ENCODE measurements at places on chromosomes 2 and 18.

- peak; percentile 46 for DNase-seq
These were observed 1019.5 kb upstream of the LRRTM1 start for GRCh38 chr2:81324046-81324445.

- DNase-seq = no peak
These were observed 1367.7 kb upstream of the CELF4 start for GRCh38 chr18:38933322-38933721.

DNA sequence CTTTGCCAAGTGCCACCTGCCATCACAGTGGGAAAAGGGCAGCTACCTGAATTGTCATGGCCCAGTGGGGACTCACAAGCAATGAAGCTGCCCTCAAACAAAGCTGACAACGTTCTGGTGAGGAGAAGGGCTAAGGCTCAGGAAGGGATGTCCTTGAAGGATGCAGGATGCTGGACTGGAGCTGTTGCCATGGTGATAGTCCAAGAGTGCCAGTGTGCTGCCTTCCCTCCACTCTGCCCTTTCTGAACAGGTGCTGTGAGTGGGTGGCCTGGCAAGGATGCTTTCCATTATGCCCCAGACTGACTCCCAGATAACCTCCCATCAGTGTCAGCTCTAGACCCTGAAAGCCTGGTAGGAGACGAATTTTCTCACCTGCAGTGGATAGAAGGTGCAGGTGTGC, 137.8 kb upstream of the GYPC start:
- no peak for DNase-seq

- DNase-seq = no peak
These were observed 27.8 kb upstream of the KCNF1 start for GRCh38 chr2:10883801-10884478.

DNA sequence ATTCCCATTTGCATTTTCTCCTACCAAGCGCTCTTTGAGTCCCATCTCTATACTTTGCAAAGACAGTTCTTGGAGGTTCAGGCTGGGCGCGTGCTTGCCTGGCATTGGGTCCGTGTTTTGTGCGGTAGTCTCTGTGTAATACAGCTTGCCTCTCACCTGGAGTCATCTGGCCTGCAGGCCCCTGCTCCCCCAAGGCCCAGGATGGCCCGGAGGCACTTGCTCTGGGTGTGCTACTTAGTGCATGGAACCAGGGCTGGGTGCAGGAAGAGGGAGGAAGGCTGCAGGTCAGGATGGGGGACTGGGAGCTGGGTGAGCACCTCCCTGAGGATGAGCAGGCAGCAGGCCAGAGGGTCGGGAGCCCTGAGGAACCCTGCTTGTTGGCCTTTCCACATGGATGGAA, 220.9 kb downstream of the LDLRAD4 start:
- no peak for DNase-seq

DNA sequence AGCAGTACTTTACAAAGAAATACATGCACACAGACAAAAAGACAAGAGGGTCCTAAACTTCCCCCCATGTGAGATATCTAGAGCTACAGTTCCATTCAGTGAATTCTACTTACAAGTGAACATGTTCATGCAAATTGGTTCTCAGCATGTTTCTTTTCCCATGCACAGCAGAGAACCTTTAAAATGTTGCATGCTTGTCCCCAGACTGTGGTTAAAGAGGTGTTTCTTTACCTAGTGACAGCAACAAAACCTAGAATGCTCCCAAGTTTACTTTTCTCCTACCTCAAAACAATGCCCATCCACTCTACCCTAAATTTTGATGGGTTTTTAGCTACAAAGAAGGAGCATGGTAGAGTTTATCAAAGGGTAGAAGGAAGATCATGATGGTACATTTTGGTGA, 43.7 kb downstream of the FN1 start:
- DNase-seq = no peak

GRCh38 chr2:101469863-101470262, 5.0 kb downstream of the RFX8 start:
- DNase-seq = no peak

GRCh38 chr2:160387558-160388262, 105.9 kb downstream of the RBMS1 start:
- DNase-seq = no peak

DNA sequence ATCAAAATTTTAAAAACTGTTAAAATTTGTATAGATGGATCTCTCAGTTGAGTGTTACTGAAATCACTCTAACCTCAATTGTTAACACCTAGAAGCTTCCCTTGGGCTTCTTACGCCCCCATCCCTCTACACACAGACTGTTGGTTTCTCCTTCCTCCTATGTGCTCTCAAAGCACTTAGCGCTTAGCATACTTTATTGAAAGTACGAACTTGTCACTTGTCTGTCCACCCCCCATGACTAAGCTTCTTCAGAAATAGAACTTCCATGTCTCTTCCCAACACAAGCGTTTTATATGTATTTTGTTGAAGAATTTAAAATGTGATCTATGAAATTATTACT, 441 bp downstream of the MPHOSPH10 start:
- no peak for DNase-seq

DNA sequence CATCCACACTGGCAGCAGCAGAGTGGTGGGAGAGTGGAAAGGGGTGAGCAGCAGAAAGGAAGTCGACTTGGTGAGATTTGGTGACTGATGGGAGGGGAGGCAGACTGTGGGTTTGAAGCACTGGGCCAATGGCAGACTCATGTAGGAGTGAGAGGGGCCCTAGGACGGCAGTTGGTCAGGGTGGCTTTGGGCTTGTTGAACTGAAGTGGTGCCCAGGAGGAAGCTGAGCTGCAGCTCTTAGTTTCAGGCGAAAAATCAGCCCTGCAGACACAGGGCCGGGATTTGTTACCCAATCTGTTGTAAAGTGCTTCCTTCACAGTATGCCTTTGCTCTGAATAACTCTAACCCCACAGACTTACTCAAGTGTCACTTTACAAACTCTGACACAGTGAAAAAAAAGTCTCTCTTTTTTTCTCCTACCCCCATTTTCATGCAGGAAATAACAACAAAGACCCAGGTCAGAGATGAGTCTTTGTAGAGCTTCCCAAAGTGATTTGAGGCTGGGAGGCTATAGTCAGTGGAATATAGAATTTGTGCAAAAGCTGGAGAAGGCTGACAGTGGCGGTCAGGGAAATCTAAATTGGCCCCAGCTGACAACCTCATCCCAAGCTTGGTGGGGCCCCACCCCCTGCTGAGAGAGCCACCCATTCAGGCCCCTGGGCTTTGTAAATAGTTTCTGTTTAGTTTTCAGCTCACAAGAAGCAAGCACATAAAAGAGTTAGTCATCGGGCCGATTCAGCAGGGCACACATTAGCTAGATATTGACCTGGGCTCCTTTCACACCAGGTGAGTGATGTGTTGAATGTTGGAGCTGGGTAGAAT, 226.9 kb downstream of the VAPA start:
- no peak for DNase-seq

DNA sequence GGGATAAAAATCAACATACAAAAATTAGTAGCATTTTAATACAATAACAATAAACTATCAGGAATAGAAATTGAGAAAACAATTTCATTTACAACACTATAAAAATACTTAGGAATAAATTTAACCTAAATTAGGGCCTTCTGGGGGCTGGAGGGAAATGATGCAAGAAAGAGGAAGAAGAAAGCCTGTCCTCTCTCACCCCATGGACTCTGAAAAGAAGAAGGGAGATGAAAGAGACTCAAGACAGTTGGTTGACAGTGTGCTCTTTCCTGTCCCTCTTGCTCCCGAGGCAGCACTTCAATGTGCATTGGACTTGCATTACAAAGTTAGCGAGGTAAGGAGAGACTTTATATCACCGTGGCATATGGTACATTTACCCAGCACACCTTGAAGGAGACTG, 88.5 kb downstream of the VAPA start:
- DNase-seq = no peak

GRCh38 chr18:76457957-76458356, 37.1 kb downstream of the ZNF516 start:
- DNase-seq = no peak

- DNase-seq = no peak
These were observed 47.8 kb downstream of the TGFA start for GRCh38 chr2:70505613-70506391.

DNA sequence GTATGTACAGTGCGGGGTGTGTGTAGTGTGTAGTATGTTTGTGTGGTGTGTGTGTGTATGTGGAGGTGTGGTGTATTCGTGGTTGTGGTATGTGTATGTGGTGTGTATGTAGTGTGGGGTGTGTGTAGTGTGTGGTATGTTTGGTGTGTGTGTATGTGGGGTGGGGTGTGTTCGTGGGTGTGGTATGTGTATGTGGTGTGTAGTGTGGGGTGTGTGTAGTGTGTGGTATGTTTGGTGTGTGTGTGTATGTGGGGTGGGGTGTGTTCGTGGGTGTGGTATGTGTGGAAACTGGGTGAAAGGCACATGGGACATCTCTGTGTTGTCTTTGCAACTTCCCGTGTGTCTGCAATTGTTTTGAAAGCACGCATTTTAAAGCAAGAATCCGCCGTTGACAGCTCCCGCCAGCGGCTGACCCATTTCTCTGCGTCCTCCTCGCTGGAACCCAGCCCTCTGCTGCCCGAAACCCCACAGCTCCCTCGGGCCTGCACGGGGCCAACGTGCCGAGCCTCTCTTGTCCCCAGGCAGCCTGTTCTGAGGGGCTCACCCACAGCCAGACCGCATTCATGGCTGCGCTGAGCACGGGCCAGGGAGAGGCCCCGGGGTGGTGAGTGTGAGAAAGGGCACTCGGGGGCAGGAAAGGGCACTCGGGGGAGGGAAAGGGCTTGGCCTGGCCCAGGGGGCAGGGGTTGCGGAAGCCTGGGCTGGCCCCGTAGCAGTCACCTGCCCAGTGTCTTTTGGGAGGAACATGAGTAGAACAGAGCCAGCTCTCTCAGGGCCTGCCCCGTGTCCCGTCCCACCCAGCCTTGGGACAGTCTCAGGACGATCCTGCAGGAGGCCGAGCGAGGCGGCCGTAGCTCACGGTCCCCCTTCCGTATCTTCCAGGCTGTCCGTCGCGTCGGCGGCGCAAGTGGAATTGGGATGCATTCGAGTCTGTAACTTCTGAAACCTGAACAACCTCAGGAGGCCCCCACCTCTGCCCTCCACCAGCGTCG, 61.4 kb downstream of the TWIST2 start:
- no peak for DNase-seq

DNA sequence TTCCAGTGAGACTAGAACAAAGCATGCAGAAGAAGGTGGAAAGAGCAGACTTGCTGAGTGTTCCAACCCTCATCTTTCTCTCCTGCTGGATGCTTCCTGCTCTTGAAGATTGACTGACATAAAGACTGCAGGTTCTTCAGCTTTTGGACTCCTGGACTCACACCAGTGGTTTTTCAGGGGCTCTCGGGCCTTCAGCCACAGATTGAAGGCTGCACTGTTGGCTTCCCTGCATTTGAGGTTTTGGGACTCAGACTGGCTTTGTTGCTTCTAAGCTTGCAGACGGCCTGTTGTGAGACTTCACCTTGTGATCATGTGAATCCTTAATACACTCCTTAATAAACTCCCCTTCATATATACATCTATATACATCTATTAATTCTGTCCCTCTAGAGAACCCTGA, 20.4 kb downstream of the VRK2 start:
- DNase-seq = no peak

DNA sequence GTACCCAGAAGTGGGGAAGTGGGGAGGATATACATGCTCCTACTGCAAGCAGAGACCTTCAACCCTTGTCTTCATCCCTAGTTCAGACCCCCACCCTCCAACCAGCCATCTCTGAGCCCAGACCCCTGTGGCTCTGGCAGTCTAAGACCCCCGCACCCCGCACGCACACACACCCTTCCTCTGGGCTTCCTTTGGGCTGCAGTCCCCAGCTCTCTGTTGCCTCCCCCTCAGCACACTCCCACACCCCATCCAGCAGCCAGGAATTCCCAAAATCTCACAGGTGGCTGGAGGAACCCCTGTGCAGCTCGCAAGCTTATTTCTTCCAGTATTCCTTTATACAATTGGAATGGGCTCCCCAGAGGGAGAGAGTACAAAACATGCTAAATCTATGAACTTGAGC, 13.9 kb upstream of the GYPC start:
- no peak for DNase-seq

- no peak for DNase-seq
These were observed 97.0 kb upstream of the FN1 start for GRCh38 chr2:215532844-215533243.

DNA sequence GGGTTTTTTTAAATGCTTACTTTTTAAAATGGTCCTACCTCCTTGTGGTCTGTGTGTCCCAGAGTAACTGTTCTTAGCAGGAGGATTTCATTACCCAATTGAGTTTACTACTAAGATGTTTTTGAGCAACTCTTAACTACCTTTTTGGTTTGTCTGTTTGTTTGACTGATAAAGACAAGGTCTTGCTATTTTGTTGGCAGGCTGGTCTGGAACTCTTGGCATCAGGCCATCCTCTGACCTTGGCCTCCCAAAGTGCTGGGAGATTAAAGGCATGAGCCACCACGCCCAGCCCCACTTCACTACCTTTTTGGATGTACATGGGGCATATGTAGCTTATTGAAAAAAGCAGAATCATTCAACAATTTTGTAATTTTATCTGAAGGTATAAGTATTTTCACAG, 14.9 kb downstream of the MRPS9 start:
- no peak for DNase-seq

- DNase-seq = no peak
These were observed 73.5 kb downstream of the ALK start for GRCh38 chr2:29847886-29848285.

GRCh38 chr2:233164128-233164635, 87.3 kb upstream of the ATG16L1 start:
- DNase-seq = no peak

GRCh38 chr18:25167612-25168410, 184.2 kb downstream of the ZNF521 start:
- DNase-seq = no peak

DNA sequence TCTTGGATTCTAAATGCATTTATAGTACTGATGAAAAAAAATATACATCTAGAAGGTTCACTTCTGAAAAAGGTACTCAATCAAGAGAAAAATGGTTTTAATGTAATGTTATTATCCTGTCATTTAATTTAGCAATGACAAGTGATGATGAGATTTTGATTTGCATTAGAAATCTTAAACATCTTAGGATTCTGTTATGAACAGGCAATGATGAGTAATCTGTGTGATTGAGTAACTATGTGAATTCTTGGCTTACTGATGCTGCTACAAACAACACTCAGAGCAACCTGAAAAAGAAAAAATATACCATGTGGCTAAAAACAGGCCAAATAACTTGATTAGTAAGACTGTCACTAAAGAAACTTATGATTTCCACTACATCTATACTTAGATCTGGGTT, 30.1 kb downstream of the RBKS start:
- no peak for DNase-seq

GRCh38 chr2:35503311-35503710, 852.3 kb upstream of the CRIM1 start:
- DNase-seq = no peak

DNA sequence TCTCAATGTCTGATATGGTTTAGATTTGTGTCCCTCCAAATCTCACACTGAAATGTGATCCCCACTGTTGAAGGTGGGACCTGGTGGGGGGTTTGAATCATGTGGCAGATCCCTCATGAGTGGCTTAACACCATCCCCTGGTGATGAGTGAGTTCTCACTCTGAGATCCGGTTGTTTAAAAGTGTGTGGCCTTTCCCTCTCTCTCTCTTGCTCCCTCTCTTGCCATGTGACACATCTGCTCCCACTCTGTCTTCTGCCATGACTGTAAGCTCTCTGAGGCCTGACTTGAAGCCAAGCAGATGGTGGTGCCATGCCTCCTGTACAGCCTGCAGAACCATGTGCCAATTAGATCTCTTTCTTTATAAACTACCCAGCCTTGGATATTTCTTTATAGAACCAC, 108.8 kb downstream of the RBMS1 start:
- no peak for DNase-seq
